Small intestine (tissue), 16 donors: ENCODE measurements at places on chromosomes 2 and 18. TPM values are rescaled to one million over a fixed set of nuclear protein-coding genes. Genes with fewer than 3 reads are reported as not detected.

- peaks cover 6% of the 10 kb centered on the region for H3K36me3 ChIP-seq
- DNase-seq: peak; percentile 80
- peak overlapping the region; percentile 99 for H3K4me3 ChIP-seq
- H3K27ac ChIP-seq: peak overlapping the region; percentile 100
- peaks cover 4% of the 10 kb centered on the region for H3K4me1 ChIP-seq
These were observed 868 bp downstream of the INO80D start for GRCh38 chr2:206084870-206085741.

Gene EMILIN1
- polyA plus RNA-seq: 23.0 TPM

DNA sequence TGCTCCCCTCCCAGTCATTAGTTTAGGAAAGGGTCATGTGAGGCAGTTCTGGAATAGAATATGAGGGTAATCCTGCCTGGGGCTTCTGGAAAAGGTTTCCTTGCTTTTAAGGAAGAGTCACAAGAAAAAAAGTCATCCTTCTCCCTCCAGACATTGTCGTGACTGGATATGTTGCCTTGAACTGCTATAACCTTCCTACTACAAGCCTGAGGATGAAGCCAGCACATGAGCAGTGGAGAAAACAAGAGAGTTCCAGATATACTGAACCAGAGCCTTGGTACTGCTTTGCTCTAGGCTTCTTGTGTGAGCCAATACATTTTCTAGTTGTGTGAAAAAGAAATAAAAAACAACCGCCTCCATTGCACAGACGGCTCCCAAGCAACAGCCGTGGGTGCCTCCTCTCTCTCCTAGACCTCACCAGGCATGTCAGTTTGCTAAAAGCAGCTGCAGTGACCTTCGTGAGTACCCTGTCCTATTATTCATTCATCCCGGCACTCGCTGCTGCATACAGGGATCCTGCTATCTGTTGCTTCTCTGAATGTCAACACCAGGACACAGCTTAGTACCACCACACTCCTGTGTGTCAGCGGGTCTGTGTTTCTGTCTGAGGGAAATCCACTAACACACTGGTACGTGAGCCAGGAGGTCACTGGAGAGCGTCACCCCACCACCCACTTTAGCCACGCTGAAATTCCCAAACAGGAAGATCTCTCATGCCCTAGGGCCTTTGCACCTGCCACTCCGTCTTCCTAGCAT, 186.7 kb downstream of the KLHL29 start:
- H3K27me3 ChIP-seq: peaks cover 9% of the 10 kb centered on the region
- no peak for DNase-seq
- no peaks in the 10 kb centered on the region for H3K4me1 ChIP-seq
- H3K36me3 ChIP-seq: no peaks in the 10 kb centered on the region

DNA sequence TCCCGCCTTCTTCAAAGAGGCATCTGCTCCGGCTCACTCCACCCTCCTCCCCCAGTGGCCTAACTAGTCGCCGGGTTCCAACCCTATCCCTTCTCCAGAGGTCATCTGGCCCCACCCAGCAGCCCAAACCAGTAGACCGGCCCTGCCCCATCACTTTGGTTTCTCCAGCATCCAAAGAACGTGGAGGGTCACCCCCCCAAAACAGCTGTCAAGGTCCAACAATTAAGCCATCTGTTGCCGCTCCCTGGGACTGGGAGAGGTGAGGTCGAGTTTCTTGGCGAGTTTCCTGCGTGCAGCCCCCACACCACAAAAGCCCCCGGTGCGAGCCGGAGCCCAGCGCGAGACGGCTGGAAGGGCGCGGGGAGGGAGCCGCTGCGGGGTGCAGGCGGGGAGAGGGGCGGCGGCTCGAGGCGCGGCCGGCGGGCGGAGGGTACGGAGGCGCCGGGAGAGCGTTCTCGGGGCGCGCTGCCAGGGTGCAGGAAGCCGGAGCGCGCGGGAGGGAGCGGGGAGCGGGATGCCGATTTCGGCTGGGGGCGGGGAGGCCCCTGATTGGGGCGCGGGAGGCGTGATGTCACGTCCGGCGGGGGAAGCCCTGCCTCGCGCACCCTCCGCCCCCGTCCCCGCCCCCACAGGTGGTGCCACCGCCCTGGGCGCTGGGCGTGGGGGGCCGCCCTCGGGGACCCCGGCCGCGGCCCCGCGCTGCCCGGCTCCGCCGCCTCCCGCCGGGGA, 571 bp upstream of the GPC1 start:
- DNase-seq: peak; percentile 72
- no peaks in the 10 kb centered on the region for H3K36me3 ChIP-seq
- H3K27ac ChIP-seq: peak overlapping the region; percentile 69
- peak overlapping the region; percentile 40 for H3K4me3 ChIP-seq

Gene PASK
- 5.9 TPM for polyA plus RNA-seq

- no peaks in the 10 kb centered on the region for H3K4me1 ChIP-seq
- DNase-seq: no peak
- no peak overlapping the region for H3K4me3 ChIP-seq
These were observed 840.9 kb downstream of the GALR1 start for GRCh38 chr18:78090584-78090983.

DNA sequence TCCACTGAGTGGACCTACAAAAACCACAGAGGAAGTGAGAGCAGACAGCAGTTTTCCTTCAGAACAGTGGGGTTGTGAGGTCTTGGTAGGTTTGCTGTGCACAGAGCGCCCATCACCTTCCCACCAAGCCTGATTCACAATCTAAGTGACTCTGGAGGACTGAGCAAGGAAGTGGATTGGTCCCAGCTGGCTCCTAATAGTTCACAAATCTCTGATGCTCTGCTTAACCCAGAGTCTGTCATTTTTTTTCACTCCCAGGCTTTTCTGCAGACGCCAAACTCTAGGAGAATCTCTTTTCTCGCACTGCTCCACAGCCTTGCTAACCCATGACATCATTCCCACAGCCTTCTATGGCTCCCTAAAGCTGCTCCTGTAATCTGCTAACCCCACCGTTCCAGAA, 280.4 kb downstream of the C1D start:
- H3K36me3 ChIP-seq: no peaks in the 10 kb centered on the region
- no peaks in the 10 kb centered on the region for H3K4me1 ChIP-seq
- DNase-seq: no peak
- H3K27me3 ChIP-seq: no peaks in the 10 kb centered on the region
- no peak overlapping the region for H3K27ac ChIP-seq

DNA sequence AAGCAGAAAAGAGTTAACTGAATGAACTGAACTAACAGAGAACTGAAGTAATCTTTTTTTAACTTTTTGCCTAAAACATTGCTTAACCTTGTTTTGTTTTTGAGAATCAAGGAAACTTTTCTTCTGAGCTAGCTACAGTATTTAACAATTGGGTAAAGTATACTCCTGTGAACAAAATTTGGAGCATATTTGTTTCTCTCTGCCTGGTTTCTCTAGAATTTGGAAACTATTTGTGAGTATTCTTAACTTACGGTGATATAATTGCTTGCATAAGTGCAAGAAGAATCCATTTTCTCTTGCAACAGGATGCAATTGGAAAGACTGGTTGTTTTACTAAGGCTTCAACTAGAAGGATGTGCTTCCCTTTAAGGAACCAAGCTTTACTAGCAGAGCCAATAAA, 65.9 kb upstream of the FAM98A start:
- no peaks in the 10 kb centered on the region for H3K4me1 ChIP-seq
- DNase-seq: no peak
- H3K4me3 ChIP-seq: no peak overlapping the region
- H3K27ac ChIP-seq: no peak overlapping the region
- H3K36me3 ChIP-seq: no peaks in the 10 kb centered on the region

DNA sequence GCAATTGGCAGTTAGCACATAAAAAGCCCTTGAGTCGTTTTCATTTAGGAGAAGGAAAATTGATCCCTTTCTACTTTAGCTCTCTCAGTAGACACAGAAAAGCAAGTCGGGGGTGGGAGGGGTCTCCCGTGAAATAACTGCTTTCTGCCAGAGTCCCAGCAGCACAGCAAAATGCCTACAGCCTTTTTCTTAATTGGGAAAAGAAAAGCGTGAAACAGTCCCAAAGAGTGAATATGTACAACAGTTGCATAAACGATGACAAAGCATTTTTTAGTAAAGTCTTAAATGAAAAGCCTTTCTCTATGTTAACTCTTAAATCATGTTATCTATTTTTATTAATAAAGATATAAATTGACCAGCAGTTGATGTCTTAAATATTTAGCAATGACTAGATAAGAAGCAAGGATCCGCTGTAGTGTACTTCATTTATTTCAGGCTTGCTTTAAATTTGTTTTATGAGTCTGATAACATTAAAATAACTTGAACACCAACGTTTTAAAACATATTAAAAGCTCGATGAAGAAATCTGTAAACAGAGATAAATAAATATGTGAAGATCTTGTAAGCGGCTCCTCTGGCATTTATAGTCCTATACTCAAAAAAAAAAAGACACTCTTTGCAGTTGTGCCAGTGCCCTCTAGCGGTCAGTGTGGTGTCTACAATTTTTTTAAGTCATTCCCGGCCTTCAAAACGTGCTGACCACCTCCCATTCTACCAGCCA, 42.3 kb upstream of the ATIC start:
- H3K4me3 ChIP-seq: no peak overlapping the region
- H3K27ac ChIP-seq: no peak overlapping the region
- peak; percentile 83 for DNase-seq
- no peaks in the 10 kb centered on the region for H3K4me1 ChIP-seq

Gene RAPH1
- 6.9 TPM for polyA plus RNA-seq

DNA sequence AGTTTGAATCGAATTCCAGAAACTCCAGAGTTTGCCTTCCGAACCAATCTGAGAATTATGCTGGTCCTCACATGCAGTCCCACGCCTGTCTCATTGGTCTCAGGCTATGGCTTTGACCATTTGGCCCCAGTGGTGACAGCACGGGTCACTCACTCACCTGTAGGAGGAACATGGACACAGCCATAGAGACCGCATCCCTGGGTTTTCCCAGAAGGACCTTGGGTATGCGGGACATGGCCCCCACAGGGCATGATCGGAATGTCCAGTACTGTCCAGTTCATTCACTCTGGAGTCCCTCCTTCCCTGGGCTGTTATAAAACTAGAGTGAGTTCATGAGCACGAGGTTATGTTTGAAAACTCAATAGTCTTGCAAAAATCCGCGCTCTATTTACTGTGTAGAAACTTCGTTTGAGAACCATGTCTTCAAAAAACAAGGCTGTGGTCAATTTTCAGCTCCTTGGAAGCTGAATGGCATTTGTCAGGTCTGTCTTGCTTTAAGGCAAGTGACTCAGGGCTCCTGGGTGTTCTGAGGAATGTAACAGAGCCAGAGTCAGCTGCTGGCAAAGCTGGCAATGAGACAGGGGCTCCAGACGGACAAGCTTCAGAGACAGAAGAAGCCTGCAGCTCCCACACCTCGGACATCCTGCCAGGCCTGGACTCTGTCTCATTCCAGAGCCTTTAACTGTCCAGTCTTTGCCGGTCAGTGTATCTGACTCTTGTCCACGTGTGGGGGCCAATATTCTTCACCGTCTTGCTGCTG, 86.7 kb upstream of the TMEM18 start:
- peaks cover 2% of the 10 kb centered on the region for H3K27me3 ChIP-seq
- H3K4me1 ChIP-seq: no peaks in the 10 kb centered on the region
- no peak overlapping the region for H3K4me3 ChIP-seq
- DNase-seq: no peak

DNA sequence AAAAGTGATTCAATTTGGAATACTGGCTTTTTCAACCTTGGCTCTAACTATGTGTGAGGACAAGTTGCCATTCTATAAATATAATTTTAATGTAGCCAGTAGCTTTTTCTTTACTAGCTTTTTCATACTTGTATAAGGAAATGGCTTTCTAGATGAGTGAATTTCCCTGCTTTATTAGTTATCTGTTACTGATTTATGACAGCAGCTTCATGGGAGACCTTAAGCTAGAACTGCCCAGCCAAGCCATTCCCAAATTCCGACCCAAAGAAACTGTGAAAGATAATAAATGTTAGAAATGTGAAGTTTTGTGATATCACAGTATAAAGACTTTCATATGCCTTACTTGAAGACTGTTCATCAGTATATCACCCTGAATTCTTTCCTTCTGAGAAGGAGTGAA, 32.3 kb downstream of the BABAM2 start:
- H3K36me3 ChIP-seq: no peaks in the 10 kb centered on the region
- no peak overlapping the region for H3K4me3 ChIP-seq
- H3K27ac ChIP-seq: no peak overlapping the region
- peaks cover 13% of the 10 kb centered on the region for H3K4me1 ChIP-seq

DNA sequence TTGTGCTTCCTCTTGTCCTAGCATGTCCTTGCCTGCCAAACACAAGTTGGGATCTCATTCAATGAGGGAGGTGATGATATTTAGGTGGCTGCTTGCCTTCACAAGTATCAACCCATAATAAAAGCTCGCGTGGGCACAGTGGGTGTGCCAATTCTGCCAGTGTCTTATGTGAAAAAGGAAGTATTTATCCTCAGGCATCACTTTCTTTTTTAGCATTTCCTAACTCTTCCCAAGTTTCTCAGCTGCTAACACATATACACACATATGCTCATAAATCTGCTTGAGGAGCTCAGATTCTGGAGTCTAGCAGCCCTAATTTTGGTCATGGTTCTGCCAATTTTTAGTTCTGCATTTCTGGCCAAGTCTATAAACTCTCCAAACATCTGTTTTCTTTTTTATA, 319.5 kb upstream of the HNMT start:
- H3K27ac ChIP-seq: no peak overlapping the region
- H3K4me1 ChIP-seq: no peaks in the 10 kb centered on the region
- no peak overlapping the region for H3K4me3 ChIP-seq
- no peak for DNase-seq
- H3K36me3 ChIP-seq: no peaks in the 10 kb centered on the region

DNA sequence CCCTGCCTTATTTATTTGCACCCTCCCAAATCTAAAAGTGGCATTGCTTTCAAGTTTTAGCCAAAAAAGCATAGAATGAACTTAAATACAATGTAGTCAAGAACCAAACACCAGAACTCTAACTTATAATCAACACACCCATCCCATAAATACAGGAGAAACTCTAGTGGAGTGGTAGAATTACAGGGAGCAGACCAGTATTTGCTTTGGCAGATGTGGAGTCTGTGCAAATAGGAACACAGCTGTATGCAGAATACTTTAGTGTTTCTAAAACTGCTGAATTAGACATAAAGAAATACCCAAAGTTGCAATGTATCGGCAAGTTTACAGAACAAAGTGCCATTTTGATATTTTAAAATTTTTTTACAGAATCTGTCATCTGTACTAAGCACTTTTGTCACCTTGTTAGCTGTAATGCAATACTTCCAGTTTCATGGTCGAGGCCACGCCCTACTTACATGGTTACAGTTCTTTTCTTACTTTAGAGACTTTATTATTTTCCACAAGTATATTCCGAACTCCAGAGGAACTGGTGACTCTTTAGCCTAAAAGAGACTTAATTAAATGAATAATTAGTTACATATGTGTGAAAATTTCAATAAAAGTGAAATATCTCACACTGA, 23.7 kb upstream of the COL5A2 start:
- no peak for DNase-seq
- no peak overlapping the region for H3K27ac ChIP-seq
- no peak overlapping the region for H3K4me3 ChIP-seq
